Inflammatory macrophage treated with lipopolysaccharide for 1 hour (primary cell): ENCODE measurements at places on chromosomes 5 and 9.
A peak's percentile ranks its signal among the peaks of the same experiment; 100 is the strongest.

- no peak for DNase-seq
Observed at GRCh38 chr9:29717631-29718030, 2144.3 kb upstream of the C9orf72 start.

DNA sequence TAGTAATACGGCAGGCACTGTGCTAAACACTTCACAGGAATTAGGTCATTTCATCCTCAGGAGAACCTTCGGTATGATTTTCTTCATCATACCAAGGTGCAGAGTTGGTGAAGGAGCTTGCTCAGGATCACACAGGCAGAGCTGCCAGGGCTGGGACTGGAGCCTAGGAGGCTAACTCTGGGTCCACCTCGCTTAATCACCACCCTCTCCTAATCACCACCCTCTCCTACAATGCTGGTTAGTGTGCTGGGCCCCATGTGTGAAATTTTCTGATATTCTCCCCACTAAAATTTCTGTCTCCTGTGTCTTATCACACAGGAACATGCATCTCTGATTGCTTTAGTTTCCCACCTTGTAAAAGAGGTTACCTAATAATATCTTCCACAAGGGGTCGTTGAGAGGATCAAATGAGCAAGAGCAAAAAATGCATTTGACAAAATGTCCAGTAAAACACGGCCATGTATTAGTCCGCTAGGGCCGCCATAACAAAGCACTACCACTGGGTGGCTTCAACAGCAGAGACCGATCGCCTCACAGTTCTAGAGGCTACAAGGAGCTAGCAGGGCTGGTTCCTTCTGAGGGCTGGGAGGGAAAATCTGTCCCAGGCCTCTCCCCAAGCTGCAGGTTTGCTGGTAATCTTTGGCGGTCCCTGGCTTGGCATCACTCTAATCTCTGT, 128.2 kb upstream of the NFIB start:
- no peak for DNase-seq

DNA sequence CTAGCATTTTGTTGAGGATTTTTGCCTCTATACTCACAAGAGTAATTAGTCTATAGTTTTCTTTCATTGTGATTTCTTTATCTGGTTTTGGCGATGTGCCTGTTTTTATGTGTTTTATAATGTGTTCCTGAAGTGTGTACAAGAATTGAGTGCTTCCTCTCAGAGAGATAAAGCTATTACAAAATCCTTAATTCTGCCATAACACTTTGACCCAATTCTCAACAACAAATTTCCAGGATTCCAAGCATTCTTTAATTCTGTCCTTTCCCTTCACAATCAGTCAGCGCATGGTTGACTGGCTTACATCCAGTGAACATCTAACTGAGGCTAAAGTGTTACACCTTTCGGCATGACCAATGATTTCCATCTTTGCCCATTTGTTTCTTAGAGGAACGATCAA, 282.9 kb upstream of the MVB12B start:
- no peak for DNase-seq

GRCh38 chr5:16549491-16550206, 67.1 kb downstream of the RETREG1 start:
- no peak for DNase-seq

GRCh38 chr9:21077781-21078180, at the start of gene IFNB1:
TSS of gene IFNB1 (minus strand) at chr9:21077942. CDS start at chr9:21077869, 73 bp downstream.
- peak; percentile 50 for DNase-seq
